ENCODE measurements at places on chromosomes 1 and 21.

DNA sequence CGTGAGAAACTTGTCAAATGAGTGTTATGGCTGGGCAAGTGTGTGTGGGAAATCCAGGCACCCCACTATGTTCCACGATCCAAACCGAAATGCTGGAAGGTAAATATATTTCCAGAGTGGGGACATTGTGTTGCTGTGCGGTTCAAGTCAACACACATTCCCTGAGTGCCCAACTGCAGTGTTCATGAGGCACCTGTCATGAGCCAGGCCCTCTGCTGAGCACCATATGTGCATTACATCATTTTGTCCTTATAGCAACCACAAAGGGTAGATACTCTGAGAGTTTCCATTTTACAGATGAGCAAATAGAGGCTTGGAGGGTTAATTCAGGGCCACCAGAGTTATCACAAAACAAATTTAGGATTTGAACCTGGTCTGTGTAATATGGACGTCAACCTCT lies 59.9 kb upstream of the SOD1 start:
- no peak for DNase-seq

DNA sequence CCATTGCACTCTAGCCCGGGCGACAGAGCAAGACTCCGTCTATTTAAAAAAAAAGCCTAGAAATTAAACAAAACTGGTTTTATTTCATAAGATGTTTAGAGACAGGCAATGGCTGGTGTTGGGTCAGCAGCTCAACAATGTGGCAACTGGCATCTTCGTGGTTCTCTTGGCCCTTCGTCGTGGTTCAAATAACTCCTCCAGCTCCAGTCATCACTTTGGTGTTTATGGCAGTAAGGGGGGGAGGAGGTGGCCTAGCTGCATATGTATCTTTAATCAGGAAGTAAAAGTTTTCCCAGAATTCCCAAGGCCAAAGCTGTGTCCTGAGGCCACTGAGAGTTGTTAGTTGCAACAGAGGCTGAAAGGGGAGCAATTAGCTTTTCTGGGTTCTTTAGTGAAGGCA lies 13.0 kb upstream of the LTN1 start:
- no peak for DNase-seq

DNA sequence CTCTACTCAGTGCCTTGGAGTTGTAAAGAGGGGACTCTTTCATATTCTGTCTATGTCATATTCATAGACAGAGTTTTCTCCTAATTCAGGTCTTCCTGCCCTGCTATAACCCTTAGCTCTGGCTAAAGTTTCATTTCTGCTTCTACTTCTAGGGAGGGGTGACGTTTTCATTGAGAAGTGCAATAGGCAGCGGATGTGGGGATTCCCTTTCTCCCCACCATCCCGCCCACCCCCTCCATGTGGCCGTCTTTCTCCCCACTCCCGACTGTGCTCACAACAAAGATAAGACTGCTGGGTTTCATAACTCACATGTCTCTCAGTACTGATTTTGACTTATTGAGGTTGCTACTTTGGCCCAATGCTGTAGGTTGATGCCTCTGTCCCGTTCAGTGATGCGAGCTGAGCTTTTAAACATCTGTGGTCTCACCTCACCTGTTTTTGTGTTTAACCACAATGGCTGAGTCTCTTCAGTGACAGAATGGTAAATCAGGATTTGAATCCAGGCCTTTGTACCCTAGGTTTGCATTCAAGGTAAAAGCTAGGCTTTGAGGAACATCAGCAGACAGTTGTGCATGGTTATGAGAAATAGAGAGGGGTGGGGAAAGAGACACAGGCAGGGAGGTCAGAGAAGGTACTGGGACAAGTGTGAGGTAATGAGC lies 7.8 kb upstream of the KIF14 start:
- DNase-seq: no peak

DNA sequence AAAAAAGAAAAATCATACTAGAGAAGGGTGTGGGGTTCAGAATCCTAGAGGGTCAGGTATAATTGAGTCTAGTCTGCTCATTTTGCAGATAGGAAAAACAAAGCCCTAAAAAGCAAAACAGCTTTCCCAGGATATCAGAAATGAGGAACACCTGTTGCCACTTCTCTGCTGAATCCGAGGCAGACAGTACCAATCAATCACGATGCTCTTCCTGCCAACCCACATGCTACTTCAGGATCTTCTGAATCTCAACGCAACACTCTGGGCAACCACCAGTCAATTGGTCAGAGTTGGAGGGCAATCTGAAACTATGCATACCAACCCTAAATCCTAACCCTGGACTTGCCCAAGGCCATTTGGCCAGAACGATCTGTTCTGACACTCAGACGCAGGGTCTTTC lies 128.3 kb downstream of the EPHB2 start:
- DNase-seq: no peak

DNA sequence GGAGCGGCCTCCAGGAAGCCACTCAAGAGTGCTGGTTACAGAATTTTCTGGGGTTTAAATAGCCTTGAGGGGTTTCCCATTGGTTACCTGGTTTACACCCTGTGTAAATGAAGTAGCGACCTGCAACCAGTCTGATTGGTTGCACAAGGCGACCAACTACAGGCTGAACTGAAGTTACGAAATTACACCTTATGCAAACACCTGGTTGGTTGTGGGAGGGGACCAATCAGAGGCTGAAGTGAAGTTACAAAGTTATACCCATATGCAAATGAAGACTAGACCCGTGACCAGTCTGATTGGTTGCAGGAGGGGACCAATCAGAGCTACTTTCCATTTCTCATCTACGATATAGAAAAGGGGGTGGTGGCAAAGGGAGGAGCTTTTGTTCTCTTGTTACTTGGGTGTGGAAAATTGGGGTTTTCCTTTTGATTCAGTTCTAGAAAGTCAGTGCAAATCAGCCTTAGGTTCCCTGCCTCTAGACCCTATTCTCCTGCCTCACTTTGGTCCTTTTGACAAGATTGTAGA lies 22.2 kb upstream of the C1orf174 start:
- no peak for DNase-seq

DNA sequence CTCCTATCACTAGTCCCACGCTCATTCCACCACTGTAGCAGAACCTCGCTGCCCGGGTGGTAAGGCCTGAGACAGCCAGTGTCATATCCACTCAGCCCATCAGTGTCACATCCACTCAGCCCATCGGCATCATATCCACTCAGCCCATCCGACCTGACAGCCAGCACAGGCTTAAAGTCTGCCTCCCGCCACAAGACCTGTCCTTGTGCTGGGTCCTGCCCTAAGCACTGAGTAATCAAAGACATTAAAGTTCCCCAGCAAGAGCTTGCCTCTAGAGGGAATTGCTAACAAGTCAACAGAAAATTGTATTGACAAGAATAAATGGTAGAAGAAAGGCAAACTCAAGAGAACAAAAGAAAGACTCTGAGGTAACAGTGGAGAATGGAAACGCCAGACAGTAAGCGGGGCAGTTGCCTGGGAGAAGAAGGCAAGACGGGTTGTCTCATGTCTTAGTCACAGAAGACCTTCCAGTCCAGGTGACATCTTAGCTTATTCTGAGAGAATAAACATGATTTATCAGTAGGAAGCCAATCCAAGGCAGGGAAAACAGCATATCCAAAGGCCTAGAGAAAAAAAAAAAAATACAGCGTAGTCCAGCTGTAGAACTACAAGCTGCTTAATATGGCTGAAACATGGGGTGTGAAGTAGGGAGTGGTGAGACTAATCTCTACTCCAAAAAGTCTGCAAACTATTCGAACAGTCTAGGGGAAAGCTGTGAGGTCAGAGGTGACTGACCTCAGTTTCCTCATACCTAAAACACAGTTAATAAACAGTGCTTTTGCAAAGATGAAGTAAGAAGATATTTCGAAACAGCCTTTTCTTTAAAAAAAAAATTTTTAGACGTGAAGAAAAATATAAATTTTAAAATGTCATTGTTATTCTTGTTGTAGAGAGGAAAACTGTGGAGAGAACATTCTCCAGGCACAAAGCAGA lies 1.1 kb downstream of the ITLN1 start:
- DNase-seq: no peak

DNA sequence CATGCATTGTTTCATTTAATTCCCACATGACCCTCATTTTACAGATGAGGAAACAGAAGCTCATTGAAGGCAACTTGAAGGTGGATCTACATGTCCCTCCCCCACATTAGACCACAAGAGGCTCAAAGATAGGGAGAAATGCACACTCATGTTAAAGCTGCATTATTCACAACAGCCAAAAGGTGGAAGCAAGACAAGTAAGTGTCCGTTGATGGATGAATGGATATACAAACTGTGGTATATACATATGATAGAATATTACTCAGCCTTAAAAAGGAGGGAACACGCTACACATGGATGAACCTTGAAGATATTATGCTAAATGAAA lies 149.7 kb upstream of the JUN start:
- no peak for DNase-seq

DNA sequence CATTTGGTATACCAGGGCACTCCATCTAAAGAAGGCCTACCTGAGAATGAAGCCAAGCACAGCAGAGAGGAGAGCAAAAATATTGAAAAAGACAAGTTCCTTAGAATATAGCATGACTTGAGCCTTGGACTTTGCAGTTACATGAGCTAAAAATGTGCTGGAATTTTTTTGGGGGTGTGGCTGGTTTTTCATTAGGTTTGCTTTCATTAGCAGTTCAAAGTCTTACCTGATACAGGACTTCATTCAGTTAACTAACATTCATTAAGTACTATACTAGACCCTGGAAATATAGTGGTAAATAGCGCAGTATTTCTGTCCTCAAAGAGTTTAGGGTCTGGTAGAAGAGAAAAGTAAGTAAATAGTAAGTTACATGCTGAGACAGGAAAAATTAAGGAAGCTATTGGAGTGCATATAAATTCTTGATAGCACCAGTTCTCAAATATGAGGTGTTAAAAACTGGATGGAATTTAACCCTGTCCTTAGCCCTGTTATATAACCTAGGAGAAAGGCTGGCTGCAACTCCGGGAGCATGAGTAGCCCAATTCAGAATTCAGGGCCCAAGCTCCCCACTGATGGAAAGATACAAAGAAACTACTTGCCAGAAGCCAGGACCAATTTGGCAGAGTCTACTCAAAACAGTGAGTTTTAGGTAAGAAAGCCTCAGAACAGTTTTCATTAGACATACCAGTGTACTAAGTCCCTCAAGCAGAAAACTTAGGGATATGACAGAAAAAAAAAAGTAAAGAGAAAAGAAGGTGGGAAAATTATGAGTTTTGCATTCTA lies 3.1 kb upstream of the DOCK7 start:
- DNase-seq: peak; percentile 48

DNA sequence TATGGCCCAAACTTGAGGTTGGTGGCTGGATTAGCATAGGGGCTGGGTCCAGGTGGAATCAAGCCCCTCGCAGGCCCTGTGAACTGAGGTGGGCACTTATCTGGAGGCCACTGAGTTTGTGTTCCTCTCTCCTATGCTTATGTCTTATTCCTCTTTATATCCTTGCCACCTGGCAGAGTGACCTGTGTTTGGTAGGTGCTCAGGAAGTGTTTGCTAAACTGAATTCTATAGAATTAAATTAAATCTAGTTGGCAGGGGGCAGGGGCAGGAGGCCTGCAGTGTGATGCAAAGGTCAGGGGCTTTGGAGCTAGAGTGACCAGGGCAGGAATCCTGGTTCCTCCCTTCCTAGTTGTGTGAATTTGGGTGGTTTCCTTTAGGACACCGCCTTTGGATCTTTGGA lies 1.1 kb upstream of the TMEM9 start:
- DNase-seq: no peak

GRCh38 chr1:248840946-248841345 lies 2.9 kb downstream of the ZNF672 start:
- no peak for DNase-seq

DNA sequence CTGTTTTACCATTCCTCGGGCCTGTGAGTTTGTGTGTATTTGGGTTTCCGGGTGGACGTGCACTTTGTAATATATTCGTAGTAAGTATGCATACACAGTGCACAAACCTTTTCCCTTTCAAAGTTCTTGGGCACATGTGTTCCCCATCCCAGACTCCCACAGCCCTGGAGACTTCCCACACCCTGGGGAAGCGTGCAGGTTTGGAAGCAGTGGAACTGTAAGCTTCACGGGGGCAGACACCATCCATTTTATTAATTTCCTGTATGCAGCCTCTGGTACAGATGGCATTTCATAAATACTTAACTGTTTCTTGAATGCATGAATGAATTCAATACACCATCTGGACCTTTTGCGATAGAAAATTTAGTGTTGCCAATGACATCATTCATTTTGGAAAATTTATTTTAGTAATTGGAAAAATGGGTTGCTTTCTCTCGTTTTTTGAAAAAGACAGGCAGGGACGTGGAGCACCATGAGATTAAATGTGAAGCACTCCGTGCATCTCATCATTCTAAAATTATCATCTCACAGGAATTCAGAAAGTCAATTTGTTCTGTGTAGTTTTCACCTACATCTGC lies 10.8 kb downstream of the ETS2 start:
- no peak for DNase-seq

DNA sequence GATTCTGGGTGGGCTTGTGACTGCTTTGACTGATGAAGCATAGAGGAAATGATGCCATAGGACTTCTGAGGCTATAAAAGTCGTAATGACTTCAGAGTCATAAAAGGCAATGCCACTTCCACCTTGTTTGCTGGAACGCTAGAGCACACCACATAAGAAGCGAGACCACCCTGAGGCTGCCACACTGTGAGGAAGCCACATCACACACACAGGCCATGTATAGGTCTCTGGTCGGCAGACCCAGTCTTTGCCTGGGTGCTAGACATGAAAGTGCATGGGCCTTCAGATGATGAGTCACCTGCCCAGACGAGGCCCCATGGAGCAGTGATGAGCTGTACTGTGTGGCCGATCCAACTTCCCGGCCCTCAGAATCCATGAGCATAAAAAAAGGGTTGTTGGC lies 14.2 kb upstream of the KANK4 start:
- no peak for DNase-seq

GRCh38 chr1:209884249-209884648 lies 53.8 kb upstream of the SYT14 start:
- DNase-seq: no peak

GRCh38 chr1:10975567-10976326 lies 36.7 kb upstream of the TARDBP start:
- peak; percentile 50 for DNase-seq

DNA sequence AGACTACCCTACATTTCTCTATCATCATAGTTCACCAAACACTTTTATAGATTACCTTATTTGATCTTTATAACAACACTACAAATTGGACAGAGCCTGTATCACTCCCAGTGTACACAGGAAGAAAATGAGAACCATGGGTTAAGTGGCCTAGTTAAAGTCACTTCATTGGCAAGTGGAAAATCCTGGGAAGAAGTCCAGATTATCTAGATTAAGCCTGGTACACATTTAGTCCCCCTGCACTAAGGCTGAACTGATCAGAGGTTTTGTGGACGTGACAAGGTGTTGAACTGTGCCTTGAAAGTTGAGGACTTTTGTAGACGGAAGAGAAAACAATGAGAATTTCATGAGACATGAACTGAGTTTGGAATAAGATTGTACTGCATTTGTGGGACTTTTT lies 7.5 kb upstream of the USH2A start:
- DNase-seq: no peak

DNA sequence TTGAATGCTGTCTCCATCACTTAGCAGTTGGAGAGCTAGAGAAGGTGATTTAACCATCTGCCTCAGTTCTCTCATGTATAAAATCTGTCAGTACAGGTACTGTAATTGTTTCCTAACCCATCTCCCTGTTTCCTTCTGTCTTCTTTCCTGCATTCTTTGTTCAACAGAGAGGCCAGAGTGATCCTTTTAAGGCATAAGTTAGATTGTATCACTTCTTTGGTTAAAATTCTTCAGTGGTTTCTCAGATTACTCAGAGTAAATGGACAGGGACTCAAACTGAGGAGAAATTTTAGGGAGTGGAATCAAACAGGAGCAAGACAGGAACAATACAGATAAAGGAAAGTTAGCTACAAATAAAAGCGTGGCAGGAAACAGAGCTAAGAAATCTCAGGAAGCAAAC lies 45.2 kb upstream of the SSX2IP start:
- no peak for DNase-seq

- DNase-seq: peak; percentile 69
These were observed 16.3 kb upstream of the ACKR1 start for GRCh38 chr1:159188375-159188788.

Data from Ammon's horn (tissue), 1 donor.